ENCODE measurements at places on chromosomes 12 and 14. TPM values are rescaled to one million over a fixed set of nuclear protein-coding genes. Genes with fewer than 3 reads are reported as not detected.

ACRBP gene
- 1.6 TPM for total RNA-seq

FAM90A1 gene
- total RNA-seq: 0.08 TPM

ISM2 gene
- total RNA-seq: 0.15 TPM

PLXNC1 gene
- 46.8 TPM for total RNA-seq

CD163L1 gene
- not detected for total RNA-seq

RTRAF gene
- total RNA-seq: 206 TPM

KLRD1 gene
- total RNA-seq: 1.5 TPM

ENO2 gene
- total RNA-seq: 146 TPM

DNAI7 gene
- total RNA-seq: not detected

CALM1 gene
- total RNA-seq: 717 TPM

EAPP gene
- 40.2 TPM for total RNA-seq

ZNF891 gene
- 3.4 TPM for total RNA-seq

TAS2R7 gene
- total RNA-seq: not detected

MSI1 gene
- total RNA-seq: not detected

DHRS4 gene
- total RNA-seq: 19.6 TPM

KLRB1 gene
- total RNA-seq: 0.67 TPM

ENDOU gene
- not detected for total RNA-seq

KRT71 gene
- not detected for total RNA-seq

CLEC12A gene
- 0.23 TPM for total RNA-seq

GPR135 gene
- 0.86 TPM for total RNA-seq

CLEC4E gene
- total RNA-seq: not detected

C1S gene
- total RNA-seq: 1.9 TPM

FOXN4 gene
- total RNA-seq: not detected

PLEKHD1 gene
- total RNA-seq: 0.05 TPM

FOXG1 gene
- total RNA-seq: not detected

LALBA gene
- not detected for total RNA-seq

GPR33 gene
- total RNA-seq: not detected

KERA gene
- not detected for total RNA-seq

FAM181A gene
- not detected for total RNA-seq

CNTN1 gene
- total RNA-seq: not detected

CLEC2A gene
- total RNA-seq: not detected

All from activated naive CD4-positive, alpha-beta T cell treated with anti-CD3 and anti-CD28 coated beads, Interleukin-2, amount 10 ng/mL, durations not matched to agents 5 hours and 36 hours (primary cell).